ENCODE measurements at places on chromosomes 16 and 17. TPM values are rescaled to one million over a fixed set of nuclear protein-coding genes. Genes with fewer than 3 reads are reported as not detected.

DNA sequence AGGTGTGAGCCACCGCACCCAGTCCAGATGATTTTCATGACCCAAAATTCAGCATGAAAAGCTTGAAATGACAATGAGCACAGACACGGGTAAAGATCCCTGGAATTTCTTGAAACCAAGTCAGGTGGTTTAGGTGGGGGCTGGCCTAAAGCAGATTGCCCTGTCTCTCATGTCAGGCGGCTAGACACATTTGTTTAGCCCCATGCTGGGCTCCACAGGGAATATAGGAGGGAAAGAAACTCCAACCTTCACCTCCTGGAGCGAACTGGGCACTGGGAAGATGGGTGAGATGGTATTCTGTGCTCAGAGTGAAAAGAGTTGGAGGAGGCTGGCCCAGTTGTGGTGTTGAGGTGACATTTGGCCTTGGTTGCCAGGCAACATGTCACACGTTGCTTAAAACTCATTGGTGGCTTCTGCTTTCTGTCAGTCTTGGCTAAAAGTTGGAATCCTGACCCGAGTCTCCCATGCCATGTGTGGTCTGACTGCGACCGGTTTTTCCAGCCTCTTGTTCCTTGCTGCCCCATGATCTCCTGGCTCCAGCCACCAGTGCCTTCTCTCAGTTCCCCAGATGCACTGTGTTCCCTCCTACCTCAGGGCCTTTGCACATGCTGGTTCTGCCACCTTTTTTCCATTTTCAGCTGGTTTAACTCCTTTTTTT is 113.7 kb downstream of the ABCC6 start:
- no peak for DNase-seq

DNA sequence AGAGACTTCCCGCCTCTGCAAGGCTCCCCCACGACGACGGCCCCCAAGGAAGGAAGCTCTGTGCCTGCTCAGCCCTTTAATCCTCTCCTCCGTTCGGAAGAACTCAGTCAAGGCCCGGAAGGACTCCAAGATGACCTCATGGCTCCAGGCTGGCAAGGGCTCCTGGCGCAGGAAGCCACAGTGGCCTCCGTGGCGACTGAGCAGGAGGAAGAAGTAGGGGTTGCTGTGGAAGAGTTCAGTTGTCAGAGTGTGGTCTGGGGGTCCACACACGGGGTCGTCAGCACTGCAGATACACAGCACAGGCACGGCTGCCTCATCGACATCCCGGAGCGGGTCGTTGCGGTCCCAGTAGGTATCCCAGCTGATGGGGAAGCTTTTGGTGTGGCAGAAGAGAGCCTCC is 4.2 kb downstream of the ABHD15 start:
- DNase-seq: peak; percentile 69

DNA sequence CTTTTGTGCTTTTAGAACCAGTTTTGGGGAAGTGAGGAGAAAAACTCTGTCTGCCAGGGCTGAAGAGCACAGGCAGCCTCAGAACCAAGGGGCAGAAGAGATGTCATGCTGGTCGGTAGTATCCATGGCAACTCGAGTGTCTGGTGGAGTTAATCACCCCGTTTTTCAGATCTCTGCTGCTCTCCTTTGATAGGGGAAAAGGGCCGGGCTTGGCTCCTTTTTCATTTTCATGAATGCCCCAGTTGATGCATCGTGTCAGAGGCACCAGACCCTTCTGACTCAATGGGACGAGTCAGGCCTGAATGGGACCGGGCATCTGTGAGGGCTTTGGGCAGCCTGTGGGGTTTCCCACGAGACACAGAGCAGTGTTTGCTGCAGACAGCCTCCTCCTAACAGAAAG is 304.6 kb downstream of the ABCC12 start:
- no peak for DNase-seq

- no peak for DNase-seq
These were observed 12.3 kb upstream of the FASN start for GRCh38 chr17:82110298-82110697.

- no peak for DNase-seq
These were observed 12.9 kb downstream of the TMEM98 start for GRCh38 chr17:32940706-32941390.

GRCh38 chr17:43591779-43592562 is 45.8 kb upstream of the ETV4 start:
- peak; percentile 91 for DNase-seq

- DNase-seq: no peak
These were observed 21.0 kb downstream of the PHB1 start for GRCh38 chr17:49393491-49394255.

The AOC2 gene
- 10.5 TPM for total RNA-seq

The SEZ6L2 gene
- total RNA-seq: 1.1 TPM

- no peak for DNase-seq
These were observed 41.1 kb downstream of the KLHDC4 start for GRCh38 chr16:87724490-87725291.

- no peak for DNase-seq
These were observed 67.2 kb downstream of the PARN start for GRCh38 chr16:14562691-14563491.

- no peak for DNase-seq
These were observed 180.2 kb upstream of the CACNG5 start for GRCh38 chr17:66654764-66655163.

The TBC1D3 gene
- not detected for total RNA-seq

GRCh38 chr16:4752351-4753100 is 14.4 kb downstream of the ZNF500 start:
- no peak for DNase-seq

The SLC47A1 gene
- total RNA-seq: 7.0 TPM

- no peak for DNase-seq
These were observed at the start of gene FA2H for GRCh38 chr16:74774223-74775139. Gene FA2H (minus strand): TSS chr16:74774820. CDS start chr16:74774755, 65 bp downstream.

DNA sequence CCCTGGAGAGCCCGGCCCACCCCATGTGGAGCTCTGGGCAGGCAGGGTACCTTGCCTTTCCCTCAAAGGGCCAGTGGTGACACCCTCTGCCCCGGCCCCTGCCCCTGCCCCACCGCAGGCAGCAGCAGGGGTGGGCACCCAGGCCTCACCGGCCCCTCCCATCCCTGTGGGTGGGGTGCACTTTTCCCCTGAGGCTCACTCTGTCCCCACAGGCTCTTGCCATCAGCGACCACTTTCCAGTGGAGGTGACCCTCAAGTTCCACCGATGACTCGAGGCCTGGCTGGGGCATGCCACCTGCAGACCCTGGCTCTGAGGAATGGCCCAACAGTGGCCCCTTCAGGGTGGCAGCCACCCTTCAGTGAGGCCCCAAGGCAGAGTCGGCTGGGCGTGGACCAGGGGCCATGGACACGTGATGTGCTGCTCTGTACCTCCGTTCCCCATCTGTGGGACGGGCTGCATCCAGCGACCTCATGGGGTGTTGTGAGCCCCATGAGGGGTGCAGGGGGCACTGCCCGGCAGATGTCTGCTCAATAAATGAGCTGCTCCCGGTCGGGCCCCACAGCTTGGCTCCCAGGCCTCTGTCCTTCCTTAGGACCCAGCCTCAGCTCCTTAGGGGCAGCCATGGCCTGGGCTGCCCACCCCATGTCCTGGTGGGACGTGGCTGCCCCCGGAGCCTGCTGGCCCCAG is 2.0 kb downstream of the DNASE1L2 start:
- no peak for DNase-seq

The TTLL6 gene
- total RNA-seq: not detected
